Cardiac fibroblast (primary cell): ENCODE measurements at places on chromosomes 7 and 10.

GRCh38 chr7:101941481-101942383 is 124.3 kb downstream of the CUX1 start:
- DNase-seq = peak; percentile 74

GRCh38 chr10:82883603-82884002 is 1008.6 kb downstream of the NRG3 start:
- no peak for DNase-seq

DNA sequence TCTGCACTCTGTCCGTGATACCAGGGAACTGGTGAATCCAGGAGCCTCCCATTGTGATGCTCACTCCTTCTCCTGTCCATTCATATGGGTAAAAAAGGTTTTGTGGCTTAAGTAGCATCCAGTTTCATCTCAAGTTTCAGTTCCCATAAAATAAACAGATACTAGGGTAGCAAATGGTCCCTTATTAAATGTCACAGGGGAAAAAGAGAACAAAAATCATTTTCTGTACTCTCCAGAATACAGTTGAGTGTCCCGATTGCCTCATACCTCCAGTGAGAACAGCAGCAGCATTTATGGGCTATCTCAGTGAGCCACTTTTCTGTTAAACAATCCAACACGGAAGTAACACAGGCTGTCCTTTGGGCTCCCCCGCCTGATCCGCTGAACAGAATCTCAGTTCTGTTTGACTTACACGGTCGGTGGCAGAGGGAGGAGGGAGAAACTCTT is 179.6 kb downstream of the CELF2 start:
- DNase-seq = no peak

DNA sequence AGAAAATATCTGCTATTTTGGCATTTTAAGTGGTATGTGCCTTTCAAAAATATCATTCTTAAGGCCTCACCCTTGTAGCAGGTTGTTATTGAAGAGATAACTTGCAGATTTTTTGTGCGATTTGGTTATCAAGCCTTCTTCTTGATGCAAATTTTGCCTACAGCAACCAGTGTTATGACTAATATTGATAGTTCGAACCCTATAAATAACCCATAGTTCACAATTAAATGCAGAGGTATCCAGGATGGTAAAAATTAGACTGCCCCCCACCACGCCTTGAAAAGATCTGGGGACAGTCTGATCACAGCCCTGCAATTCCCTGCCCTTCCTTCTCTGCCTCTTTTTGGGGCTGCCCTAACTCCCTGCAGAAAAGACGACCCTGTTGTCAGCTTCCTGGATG is 28.4 kb upstream of the RAPGEF5 start:
- DNase-seq = no peak

GRCh38 chr10:113612154-113612553 is 51.7 kb downstream of the NRAP start:
- no peak for DNase-seq

DNA sequence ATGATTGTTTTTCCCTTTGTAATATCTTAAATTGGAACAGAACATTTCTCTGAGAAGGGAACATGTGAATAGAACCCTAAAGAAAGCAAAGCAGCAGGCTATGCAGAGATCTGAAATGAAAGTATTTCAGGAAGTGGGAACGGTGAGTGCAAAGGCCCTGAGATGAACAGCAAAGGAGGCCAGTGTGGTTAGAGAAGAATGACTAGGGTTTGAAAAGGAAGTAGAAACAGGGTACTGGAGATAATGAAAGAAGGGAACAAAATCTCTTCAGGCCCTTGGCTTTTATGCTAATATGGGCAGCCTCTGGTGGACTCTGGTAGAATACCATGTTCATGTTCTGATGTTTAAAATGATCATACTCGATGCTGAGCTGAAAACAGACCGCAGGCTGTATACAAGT is 22.2 kb downstream of the ARHGAP21 start:
- no peak for DNase-seq

DNA sequence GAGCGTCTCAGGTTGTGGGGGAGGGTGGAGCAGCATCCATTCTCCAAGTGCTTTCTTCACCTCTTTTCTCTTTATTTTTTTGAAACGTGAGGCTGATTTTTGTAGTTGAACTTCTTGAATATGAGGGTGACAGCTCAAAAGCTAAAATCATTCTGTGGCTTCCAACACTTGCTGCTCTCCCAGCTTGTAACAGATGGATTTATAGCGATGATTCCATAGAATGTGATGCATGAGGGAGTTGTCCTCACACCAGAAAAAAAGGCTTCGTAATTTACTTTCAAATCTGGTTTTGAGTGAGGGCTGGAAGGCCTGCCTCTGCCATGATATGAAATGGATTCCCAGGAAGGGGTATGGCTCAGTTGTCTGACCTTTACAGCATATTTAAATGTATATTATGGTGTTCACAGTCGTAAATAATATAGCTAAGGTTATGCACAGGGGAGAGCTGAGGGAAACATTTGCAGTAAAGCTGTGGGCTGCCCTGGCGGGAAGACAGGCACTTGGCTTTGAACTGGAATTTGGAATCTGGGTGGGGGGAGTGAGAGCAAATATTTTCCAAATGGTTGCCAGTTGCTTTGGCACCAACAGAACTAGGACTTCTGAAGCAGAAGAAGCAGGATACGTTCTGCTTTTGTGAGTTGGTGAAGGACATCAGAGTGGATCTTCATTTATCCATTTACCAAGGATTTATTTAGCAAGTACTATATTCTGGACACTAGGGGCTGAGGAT is 166.7 kb downstream of the SORCS3 start:
- DNase-seq = no peak

DNA sequence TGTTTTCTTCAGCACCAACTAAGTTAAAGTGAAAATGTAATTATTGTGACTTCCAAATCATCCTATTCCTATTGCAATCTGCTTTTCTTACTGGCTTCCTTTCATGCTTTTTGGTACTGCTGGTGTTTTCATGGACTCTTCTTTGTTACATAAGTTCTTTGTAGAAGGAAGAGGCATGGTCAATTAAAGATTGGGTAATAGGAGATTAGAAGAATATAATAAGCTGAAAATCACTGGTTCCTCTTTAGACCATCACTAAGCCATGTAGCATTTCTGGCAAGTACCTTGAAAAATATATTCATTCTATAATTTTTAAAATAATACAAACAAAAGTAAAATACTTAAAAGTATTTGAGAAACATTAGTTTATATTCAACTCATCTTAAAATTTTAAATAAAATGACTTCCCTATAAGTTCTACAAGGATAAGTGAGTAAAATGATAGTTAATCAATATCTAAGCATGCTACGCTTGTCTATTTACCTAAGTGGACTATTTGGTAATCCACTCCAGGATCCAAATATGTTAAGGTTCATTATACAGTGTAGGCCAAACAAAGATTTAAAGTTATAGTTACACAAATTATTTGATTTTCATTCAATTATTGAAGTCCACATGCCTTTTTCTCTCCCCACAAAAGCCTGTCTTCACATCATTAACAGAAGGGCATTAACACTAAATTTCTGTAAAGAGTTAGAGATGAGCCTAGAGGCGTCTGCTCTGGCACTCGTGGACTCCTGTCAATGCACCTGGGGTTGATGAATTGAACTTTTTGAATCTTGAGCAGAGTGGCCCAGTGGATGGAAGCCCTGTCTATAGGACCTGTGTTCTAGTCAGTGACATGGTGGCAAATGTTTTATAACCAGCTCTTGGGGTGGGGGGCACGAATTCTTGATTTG is 408.1 kb downstream of the INHBA start:
- DNase-seq = no peak

- DNase-seq = no peak
Measured at GRCh38 chr10:59831658-59832503, 74.5 kb downstream of the CCDC6 start.

DNA sequence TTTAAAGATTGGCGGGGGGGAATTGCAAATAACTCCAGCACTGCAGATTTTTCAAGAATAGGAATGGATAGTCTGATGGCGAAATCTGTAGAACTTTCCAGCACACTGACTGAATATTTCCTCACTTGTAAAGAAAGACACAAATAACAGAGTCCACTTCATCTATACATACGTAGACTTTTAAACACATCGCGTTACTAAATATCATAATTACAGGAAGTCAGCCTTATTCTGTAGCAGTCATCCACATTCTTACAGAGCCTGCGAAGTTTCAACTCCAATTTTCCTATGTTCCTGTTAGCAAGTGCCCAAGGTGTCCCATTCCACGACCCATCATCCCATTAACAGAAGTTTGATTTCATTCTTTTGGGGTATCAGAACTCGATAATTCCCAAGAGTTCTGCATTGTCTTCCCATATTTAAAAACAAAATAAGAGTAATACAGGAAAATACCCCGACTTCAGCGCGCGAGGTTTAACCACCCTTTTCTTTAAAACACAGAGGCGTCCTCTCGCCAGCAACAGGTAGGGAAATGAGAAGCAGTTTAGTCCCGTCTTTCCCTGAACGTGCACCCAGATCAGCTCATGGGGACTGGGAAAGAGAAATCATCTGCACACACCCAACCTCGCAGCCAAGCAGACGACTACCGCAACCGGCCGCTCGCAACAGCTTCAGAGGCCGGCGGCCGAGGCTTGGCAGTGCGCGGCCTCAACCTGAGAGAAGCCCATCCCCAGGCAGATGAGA is 880 bp downstream of the HERC4 start:
- DNase-seq = peak; percentile 47

- peak; percentile 84 for DNase-seq
Measured at GRCh38 chr10:89147256-89147655, 59.9 kb downstream of the CH25H start.

GRCh38 chr7:27374958-27375841 is 132.6 kb downstream of the EVX1 start:
- DNase-seq = no peak

DNA sequence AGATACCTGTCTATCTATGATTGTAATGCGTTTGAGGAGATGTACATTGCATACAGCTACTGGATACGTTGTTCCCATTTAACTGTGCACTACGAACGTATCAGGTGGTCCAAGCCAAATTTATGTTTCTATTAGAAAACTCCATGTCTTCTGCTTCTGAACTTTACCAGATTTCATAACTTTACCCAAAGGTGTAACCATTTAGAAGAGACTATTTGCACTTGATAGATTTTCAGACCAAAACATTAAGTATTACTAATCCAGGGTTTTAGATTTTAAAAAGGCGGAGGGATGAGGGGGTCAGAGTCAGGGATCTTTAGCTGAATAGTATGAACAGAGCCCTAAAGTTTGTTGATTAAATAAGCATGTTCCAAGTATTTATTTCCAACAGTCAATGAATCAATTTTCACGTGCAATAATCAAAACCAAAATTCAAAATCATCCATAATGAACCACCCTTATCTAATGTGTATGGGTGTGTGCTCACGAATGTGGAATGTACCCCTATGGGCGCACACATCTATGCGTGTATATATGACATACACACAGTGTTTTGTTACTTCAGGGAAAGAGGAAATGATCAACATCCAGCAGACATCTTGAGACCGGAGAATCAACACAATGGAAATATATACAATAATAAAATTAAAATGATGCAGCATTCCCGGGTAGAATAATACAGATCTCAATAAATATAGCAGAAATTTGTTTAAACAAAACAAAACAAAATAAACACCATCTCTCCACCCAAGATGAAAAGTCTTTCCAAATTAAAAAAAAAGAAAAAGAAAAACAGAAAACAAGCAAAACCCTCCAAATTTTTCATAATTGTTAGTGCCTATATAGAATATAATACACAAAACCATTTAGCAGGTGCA is 3.4 kb downstream of the FEZF1 start:
- DNase-seq = no peak

DNA sequence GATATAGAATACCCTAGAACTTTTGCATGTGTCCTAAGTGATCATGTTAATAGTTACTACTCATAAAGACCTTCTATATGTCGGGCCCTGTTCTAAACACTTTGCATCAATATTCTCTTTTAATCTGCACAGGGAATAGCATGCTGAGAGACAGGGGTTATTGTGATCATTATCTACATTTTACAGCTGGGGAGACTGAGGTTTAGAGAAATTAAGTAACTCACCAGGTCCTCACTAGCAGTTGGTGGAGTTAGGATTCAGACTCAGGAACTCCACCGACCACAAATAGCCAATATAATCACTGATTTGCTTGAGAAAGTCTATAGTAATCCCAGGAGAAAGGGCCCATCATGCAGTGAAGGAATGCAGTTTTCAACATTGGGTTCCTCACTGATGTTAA is 111.2 kb upstream of the ADO start:
- no peak for DNase-seq

DNA sequence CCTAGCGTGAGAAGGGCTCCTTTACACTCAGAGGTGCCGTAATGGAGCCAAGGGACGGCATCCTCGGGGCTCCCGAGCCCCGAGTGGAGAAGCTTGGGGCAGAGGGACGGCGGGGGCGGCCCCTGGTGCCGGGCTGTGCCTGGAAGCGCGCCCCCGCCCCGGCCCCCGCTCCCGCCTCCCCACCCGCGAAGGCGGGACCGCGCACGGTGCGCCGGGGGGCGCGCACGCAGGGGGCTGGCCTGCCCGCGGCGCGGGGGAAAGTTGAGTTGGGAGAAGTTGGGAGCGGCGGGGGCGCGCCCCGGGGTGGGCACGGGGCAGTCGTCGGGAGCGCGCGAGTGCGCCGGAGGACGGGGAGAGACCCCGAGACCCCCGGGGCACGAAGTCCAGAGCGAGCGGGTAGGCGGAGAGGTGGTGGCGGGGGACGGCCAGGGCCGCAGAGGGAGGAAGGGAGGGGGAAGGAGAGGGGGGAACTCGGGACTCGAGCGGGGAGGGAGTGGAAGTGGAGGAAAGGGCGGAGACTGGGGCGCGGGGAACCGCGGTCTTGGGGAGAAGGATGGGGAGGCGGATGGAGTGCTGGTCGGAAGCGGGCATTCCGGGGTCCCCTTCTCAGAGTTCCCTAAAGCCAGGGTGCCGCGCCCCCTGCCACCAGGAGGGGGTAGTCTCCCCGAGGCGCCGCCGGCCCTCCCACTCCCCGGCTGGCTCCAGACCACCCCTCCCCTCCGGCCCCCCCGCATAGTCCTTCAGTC is at the start of gene SLC4A2:
TSS of gene SLC4A2 (plus strand) at position 223 of the 746 bp plus-strand sequence. CDS start 2,399 bp downstream, outside the sequence.
- peak; percentile 70 for DNase-seq

DNA sequence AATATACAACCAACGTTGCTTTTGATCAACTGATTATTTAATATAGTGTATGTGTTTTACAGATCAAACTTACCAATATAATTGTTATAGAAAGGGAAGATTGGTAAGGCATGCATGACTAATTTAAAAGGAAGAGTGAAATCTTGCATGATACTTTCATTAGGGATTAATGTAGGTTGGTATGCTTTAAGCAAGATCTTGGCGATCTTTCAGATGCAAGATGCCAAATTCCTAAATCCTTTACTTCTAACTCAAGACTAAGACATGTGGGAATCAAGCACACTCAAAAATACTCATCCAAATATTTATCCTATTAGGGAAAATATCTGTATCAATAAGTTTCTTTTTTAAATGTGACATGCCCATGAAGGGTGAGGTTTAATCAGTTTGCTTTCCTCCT is 321.4 kb upstream of the MEOX2 start:
- DNase-seq = no peak

DNA sequence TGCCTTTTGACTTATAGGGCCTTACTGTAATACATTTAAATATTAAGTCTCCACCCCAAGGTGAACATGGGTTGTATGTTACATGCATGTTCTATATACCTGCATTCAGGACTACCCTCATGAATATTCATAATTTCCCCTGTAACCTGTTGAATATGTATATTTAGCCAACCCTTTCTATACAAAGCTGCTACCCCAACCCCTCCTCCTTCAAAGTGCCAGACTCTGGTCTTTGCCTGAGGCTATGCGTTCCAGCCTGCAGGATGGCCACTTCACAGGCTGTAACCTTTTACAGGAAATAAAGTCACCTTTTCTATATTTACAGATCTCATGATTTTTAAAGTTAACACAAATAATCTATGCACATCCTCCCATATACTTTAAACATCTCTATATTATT is 10.1 kb upstream of the UNC5B start:
- no peak for DNase-seq

GRCh38 chr7:18655912-18656311 is 160.4 kb downstream of the HDAC9 start:
- no peak for DNase-seq
